Anterior cingulate cortex (tissue), 58 donors: ENCODE measurements at places on chromosomes 5 and 9.

DNA sequence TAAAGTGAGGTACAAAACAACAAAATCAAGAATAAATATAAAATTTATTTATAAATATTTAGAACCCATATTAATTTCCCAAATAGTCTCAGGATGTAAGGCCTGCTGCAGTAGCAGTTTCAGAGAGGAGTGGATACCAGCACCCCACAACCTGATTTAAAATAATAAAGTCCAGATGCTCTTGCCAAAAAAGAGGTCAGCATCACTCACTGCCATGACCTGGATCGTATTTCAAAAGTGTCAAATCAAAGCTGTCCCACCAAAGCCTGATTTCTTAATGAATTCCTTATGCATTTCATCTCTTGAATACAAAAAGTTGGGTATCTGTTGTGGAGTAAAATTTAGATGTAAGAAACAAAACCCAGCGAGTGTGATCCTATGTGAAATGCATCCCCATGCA is 58.0 kb upstream of the ROR2 start:
- no peak for DNase-seq

- no peak for DNase-seq
Measured at GRCh38 chr5:3466392-3466791, 129.2 kb upstream of the IRX1 start.

- DNase-seq: no peak
Measured at GRCh38 chr9:29945012-29945411, 2371.7 kb upstream of the C9orf72 start.

DNA sequence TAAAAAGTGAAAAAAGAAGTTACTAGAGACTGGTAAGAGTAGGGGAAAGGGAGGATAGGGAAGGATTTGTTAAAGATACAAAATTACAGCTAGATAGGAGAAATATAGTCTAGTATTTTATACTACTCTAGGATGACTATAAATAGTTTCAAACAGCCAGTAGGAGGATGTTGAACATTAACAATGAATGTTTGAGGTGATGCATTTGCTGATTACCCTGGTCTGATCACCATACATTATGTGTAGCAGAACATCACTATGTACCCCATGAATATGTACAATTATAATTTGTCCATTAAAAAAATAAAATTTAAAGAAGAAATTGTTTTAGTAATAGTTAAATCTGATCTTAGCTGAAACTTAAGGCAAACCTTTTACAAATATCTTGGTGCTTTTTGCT is 302.6 kb downstream of the ARHGAP26 start:
- DNase-seq: no peak

DNA sequence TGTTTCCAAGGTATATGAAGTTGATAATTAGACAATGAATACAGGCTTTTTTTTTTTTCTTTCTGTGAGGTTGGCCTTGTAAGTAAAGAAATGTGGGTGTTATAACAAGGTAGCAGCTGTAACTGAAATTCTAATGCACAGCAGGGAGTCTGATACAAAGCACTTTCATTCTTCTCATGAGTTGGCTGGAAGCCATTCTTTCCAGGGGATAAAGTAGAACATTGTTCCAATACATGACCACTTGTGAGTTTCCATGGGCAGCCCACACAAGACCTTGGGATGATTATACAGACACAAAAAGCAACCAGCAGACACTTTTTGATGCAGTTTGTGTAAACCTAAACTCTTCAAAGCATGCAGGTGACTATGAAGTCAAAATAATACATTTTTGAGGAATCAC is 1785.9 kb upstream of the WWC1 start:
- no peak for DNase-seq

DNA sequence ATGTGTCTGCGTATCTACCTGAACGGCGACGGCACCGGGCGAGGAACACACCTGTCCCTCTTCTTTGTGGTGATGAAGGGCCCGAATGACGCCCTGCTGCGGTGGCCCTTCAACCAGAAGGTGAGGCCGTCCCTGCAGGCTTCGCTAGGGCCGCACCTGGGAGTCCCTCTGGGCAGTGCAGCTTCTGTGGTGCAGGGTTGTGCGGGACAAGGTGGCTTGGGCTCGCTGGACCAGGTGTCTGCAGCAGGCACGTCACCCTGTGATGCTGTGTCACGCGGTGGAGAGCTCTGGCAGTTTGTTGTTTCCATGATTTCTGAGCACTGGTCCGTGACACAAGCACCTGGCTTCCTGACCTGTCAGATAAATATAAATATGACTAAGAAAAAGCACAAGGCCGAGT is 20.7 kb downstream of the FBXW5 start:
- no peak for DNase-seq

DNA sequence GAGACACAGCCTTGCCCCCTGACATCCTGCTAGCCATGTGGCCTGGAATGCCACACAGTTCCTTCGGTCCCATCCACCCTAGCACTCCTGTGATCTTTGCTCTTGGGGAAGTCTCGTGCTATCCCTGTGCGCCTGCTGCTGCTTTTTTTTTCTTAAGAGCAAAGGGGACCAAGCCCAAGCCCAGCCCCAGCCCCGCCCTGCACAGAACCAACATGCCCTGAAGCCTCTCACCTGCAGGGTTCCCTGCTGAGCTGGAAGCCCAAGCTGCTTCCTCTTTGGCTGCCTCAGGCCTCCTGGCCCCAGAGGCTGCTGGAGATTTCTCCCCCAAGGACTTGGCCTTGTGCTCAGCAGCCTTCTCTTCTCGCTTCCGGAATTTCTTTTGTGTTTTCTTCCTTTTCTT is 1.8 kb downstream of the SURF6 start:
- no peak for DNase-seq

- DNase-seq: no peak
Measured at GRCh38 chr5:170896779-170897178, 35.0 kb downstream of the RANBP17 start.

GRCh38 chr9:27408001-27408400 is 111.1 kb upstream of the EQTN start:
- no peak for DNase-seq

DNA sequence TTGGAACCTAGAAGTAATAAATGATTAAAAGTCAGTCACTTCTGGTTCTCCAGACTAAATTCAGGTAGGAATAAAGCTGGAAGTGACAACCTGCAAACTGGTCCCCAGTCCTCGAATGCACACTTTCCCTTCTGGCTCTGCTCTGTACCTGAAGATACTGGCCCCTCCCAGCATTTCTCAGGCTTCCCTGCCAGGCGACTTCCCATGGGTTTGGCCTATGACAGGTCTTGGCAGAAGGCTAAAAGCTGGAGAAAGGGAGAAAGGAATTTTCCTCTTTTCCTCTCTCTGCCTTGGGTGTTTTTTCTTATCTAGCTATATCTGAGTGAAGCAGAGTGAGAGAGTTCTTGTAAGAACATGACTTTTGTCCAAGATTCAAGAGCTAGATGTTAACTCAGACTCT is 1005.7 kb downstream of the DTWD2 start:
- no peak for DNase-seq

DNA sequence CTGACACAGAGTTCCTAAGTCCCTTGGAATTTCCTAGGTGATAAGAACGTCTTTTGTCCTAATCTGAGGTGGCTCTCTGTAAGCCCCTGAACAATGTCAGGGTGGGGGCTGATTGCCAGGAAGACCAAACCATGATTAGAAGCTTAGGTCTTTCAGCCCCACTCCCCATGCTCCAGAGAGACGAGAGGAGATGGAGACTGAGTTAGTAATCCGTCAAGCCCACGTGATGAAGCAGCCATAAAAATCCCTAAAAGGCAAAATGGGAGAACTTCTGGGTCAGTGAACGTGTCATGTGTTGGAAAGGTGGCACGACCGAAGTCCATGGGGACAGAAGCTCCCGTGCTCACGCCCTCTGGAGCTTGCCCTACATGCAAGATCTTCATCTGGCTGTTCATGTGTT is 85.6 kb downstream of the RAD23B start:
- DNase-seq: no peak

- DNase-seq: peak; percentile 73
Measured at GRCh38 chr5:6712142-6712576, 1.1 kb upstream of the TENT4A start.

- no peak for DNase-seq
Measured at GRCh38 chr9:127763918-127764384, 14.5 kb downstream of the SH2D3C start.
